Colonic mucosa (tissue), 4 donors: ENCODE measurements at places on chromosomes 7 and 10. TPM values are rescaled to one million over a fixed set of nuclear protein-coding genes. Genes with fewer than 3 reads are reported as not detected.

GRCh38 chr7:68031180-68031943, 1034.7 kb downstream of the TYW1 start:
- H3K27ac ChIP-seq: no peak overlapping the region
- no peaks in the 10 kb centered on the region for H3K36me3 ChIP-seq
- no peak for DNase-seq
- H3K4me3 ChIP-seq: no peak overlapping the region
- no peaks in the 10 kb centered on the region for H3K27me3 ChIP-seq

DNA sequence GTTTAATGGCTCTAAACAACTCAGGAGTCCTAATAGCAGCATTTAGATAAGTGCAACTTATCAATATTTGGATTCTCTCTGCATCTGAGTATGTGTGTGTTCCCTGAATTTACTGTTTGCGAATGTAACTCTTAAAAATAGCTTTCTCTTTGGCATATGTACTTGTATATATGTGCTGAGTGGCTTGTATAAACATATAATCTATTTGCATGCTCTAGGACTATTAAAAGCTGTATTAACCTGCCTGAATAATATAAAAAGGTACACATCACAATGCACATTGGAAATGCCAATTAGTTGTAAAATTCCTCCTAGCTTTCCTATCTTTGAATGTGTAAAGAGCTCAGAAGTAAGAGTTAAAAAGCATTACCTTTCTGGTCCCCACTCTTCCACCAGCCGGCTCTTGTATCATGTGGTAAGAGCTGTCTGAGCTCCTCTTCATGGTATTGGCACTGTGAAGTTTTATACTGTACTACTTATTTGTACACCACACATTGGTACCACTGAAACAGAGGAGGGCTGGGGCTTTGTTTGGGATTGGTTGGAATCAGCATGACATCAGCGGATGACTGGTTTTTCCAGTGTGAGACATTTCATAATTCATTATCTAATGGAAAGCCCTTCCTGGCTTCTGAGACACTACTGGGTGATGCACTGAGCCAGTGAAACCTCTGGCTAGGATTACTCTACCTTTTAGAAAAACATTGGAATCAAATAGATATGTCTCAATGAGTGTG, at the start of gene INHBA:
Gene INHBA (minus strand): TSS at position 456 of the 737 bp plus-strand sequence. CDS start 2,716 bp downstream, outside the sequence.
- H3K4me1 ChIP-seq: peaks cover 6% of the 10 kb centered on the region
- H3K27me3 ChIP-seq: no peaks in the 10 kb centered on the region
- no peak within 1 kb of the TSS for H3K27ac ChIP-seq
- no peaks in the 10 kb centered on the region for H3K36me3 ChIP-seq
- DNase-seq: no peak

GRCh38 chr10:84227810-84228209, 2.5 kb upstream of the LRIT2 start:
- H3K27ac ChIP-seq: no peak overlapping the region
- H3K36me3 ChIP-seq: no peaks in the 10 kb centered on the region
- DNase-seq: no peak
- H3K4me1 ChIP-seq: no peaks in the 10 kb centered on the region
- no peaks in the 10 kb centered on the region for H3K27me3 ChIP-seq

DNA sequence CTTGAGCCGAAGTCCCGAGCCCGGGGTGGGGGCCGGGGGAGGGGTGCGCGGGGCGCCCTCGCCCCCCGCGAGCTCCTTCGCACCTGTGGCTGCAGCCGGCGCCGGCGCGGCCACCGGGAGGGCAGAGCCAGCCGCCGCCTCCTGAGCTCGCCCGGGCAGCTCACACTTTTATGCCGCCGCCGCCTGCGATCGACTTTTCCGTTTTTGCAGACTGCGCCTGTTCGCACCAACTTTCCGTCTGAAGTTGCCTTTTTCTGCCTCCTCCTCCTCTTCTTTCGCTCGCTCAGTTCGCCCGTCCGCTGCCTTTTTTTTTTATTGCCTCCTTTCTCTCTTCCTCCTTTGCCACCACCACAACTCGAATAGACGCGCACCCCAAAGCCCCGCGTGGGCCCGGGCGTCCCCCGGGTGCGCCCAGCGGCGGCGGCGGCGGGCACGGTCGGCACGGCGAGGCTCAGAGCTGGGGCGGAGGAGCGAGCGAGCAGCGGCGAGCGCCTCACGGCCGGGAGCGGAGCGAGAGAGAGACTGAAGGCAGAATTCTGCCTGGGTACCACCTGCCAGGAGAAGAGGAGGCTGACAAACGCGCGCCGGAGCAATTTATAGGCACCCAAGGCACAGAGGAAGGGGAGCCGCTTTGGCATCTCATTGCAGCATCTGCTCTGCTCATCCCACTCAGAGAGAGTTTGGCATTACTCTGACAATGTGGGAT, at the start of gene C1QL3:
Gene C1QL3 (minus strand): TSS at position 569 of the 706 bp plus-strand sequence. CDS start 814 bp downstream, outside the sequence.
- H3K36me3 ChIP-seq: no peaks in the 10 kb centered on the region
- H3K4me1 ChIP-seq: no peaks in the 10 kb centered on the region
- H3K27me3 ChIP-seq: peaks cover 19% of the 10 kb centered on the region
- no peak for DNase-seq

GRCh38 chr7:148624735-148625134, 34.2 kb downstream of the C7orf33 start:
- DNase-seq: no peak
- H3K4me1 ChIP-seq: no peaks in the 10 kb centered on the region
- no peaks in the 10 kb centered on the region for H3K36me3 ChIP-seq
- no peaks in the 10 kb centered on the region for H3K27me3 ChIP-seq

DNA sequence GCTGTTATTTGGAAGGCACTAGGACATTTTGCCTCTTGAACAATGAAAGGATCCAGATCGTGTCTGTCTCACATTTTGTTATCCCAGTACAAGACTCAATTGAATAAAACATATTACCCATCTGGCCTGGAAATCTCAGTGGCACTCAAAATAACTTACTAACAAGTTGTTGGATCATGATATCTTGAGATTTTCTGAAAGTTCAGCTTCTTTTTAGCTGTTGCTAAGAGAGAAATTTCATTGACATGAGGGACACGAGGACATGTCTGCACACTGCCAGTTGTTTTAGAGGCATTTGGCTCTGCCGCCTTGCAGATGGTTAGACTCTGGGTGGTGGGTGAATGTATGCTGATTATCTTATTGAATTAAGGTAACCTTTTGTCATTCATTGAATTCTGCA, 41.0 kb downstream of the KAT6B start:
- no peak overlapping the region for H3K4me3 ChIP-seq
- no peak for DNase-seq
- no peaks in the 10 kb centered on the region for H3K36me3 ChIP-seq
- no peak overlapping the region for H3K27ac ChIP-seq

ATRNL1 gene
- 0.37 TPM for total RNA-seq
